LoVo (cell line): ENCODE measurements at places on chromosomes 1 and 21.

DNA sequence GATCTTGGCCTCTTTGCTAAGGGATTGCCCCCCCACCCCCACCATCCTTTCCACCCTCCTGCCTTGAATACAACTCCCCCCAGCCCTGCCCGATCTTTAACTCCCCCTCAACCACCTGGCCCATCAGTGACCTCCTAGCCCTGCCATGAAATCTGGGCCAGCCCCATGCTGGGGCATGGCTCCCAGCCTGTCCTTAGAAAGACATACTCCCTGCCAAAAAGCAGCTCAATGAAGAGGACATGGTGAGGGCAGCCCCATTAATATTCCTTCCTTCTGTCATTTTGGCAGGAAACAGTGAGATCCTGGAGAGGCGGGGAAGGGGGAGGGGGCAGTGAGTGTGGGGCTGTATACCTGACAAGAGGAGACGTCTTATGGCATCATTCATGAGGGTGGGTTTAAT is 66.8 kb upstream of the DISP3 start:
- no peak for DNase-seq

- DNase-seq = no peak
Measured at GRCh38 chr1:240073097-240073496, 18.6 kb upstream of the FMN2 start.

- no peak for DNase-seq
Measured at GRCh38 chr1:8910331-8910730, 31.8 kb upstream of the ENO1 start.

- DNase-seq = no peak
Measured at GRCh38 chr1:197892684-197893083, 9.7 kb upstream of the C1orf53 start.

- no peak for DNase-seq
Measured at GRCh38 chr21:25637851-25638659, 1.0 kb upstream of the JAM2 start.

DNA sequence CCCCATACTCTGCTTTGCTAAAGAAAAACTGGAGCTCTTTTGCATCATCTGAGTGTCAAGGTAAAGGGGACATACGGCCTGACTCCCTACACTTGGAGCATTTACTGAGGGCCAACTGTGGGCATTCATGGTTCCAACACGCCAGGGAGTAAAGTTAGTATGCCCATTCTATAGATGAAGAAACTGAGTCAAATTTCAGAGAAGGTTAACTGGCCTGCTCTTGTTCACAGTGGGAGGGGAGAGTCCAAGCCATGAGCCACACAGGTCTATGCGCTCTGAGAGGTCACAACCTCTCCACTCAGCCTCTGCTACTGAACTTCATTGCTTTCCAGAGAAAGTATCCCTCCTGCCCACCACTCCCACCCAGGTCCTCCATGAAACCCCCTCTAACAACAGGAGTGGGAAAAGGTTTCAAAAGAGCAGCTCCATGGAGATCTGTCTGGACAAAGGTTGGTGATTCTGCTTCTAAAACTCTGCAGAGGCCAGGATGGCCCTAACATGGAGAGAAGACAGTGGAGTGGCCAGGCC is 6.8 kb upstream of the KCNN3 start:
- DNase-seq = no peak

- DNase-seq = no peak
Measured at GRCh38 chr21:46371204-46372013, 47.5 kb downstream of the PCNT start.
